ENCODE measurements at places on chromosomes 16 and 17.
A peak's percentile ranks its signal among the peaks of the same experiment; 100 is the strongest.

DNA sequence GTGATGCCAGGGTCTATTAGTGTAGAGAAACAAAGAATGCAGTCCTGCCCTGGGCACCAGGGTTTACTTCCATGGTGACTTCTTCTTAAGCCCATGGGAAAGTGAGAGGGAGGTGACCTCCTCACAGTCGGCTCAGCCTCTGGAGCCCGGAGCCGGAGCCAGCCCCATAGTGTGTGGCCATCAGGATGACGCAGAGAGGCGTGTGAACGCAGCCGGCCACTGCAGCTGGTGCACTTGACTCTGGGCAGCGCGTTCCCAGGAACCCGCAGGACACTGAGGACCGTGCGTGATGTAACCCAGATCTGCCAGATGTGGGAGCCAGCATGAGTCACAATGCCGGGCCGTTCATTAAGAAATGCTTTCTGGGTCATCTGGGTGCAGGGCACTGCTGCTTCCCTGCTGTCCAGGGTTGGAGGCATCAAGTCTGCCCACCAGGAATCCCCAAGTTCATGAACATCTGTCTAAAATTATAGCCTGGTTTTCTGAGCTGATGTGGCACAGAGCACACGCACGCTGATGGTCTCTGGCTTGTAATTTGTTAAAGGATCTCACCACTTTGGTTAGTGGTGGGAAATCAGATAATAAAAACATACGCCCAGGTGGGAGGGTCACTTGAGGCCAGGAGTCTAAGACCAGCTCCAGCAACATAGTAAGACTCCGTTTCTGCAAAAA lies 114.1 kb downstream of the PITPNC1 start:
- DNase-seq = peak; percentile 75

DNA sequence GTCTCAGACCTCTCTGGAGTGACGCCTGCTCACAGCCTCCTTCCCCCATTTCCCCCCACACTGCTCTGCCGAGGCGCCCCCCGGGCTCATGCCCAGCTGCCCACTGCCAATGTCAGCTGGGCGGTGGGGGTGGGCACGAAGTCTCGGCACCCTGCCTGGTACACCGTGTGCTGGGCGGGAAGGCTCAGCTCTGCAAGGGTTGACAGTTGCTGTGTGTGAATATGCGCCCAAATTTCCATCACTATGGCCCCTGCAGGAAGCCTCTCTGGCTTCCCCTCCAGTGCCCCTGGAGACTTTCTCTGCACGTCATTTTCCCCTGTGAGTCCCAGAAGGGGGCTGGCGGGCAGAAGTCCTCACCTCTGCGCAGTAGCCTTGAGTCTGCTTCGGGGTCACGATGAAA lies 11.6 kb upstream of the CAMKK1 start:
- no peak for DNase-seq

- no peak for DNase-seq
Observed at GRCh38 chr16:71915350-71915749, 20.0 kb downstream of the IST1 start.

GRCh38 chr16:90046122-90046970 lies 27.1 kb upstream of the DBNDD1 start:
- no peak for DNase-seq

DNA sequence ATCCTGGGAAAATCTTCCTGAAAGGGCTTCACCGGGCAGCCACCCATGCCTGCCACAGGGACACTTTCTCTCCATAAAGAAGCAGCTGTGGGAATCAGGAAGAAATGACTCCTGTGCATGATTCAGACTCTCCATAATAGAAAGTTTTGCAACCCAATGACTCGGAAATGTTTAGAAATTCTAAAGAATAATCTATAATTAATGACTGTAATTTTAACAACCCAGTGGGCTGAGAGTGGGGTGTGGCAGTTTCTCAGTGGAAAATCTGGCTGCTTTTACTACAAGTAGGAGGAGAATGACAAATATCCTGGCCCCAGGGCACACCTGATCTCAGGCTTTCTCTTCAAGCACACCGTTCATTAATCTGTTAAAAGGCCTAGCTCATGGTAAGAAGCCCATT lies 25.7 kb downstream of the IRF8 start:
- DNase-seq = no peak

GRCh38 chr17:21551081-21551881 lies 141.0 kb upstream of the KCNJ18 start:
- DNase-seq = peak; percentile 70

GRCh38 chr17:2396568-2397246 lies 4.2 kb downstream of the MNT start:
- DNase-seq = peak; percentile 73
